ENCODE measurements at places on chromosomes 3 and 15.
A peak's percentile ranks its signal among the peaks of the same experiment; 100 is the strongest.

DNA sequence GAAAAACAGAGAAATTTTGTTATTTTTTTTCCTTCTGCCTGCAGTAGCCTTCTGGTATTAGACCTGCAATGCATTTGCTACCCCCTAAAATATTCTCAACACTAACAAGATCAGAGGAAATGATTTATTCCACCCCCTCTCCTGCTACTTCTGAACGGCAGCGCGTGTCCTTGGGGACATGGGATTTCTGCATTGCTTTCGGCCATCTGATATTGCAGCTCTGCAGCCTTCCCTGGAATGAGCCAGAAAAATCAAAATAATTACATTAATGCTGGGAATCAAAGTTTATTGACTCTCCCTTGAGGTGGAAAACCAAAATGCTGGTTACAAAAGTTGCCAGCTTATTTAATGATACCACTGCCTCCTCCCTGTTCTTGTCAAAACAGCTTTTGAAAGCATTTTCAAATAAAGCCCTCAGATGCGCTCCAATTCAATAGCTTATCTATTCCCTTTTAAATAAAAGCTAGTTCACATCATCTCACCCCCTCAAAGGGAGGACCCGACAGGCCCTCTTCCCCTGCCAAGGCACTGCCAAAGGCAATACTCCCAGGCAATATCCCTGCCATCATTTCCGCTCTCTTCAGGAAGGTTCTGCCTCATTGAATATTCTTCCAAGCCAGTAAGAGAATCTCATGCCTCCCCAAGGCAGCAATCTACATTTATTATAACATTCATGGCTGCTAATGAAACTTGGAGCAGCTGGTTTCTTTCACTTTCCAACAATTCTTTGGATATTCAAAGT is 96.6 kb downstream of the FHIT start:
- DNase-seq = no peak

- no peak for DNase-seq
Observed at GRCh38 chr3:164450276-164450905, 627.9 kb downstream of the SI start.

- DNase-seq = no peak
Observed at GRCh38 chr3:4060064-4060463, 243.1 kb upstream of the SETMAR start.

GRCh38 chr3:57918123-57918837 is 89.9 kb upstream of the FLNB start:
- no peak for DNase-seq

- DNase-seq = no peak
Observed at GRCh38 chr15:89822951-89823711, 8.5 kb upstream of the ANPEP start.

DNA sequence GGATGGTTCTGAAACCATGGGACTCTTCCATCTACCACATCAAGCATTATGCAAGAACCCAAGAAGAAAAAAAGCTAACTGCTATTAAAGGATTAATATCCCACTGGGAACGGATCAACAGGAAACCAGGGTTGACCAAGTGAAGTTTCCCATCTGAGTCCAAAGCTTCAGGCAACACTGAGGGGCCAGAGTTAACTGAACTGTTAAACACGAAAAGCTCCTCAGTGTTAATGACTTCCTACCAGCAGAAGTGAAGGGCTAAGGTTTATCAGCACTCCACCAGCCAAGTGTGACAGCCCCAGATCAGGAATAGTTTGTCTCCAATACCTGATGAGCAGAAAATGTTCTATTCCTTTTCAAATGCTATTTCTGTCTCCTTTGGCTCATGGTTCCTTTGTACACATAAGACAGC is 36.7 kb downstream of the PTPN9 start:
- DNase-seq = no peak

GRCh38 chr3:128870347-128870746 is 9.1 kb upstream of the ACAD9 start:
- no peak for DNase-seq

DNA sequence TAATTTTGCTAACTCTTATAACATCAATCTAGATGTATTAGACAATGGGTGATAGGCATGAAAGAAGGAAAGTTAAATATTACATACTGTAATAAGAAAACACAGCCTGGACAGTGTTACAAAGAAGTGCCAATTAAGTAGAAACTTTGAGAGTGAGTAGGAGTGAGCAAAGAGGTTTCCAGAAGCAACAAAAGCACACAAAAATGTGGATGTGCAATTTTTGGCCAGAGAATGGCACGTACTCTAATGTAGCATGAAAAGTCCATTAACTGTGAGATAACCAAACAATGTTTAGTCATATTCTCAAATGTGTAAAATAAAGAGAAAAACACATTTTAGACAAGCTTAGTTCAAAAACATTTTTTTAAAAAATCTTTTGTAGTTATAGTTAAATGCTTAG is 567.3 kb downstream of the ROBO1 start:
- DNase-seq = no peak

GRCh38 chr3:143331350-143331749 is 211.8 kb downstream of the CHST2 start:
- no peak for DNase-seq

GRCh38 chr3:52259035-52259434 is 13.5 kb downstream of the PPM1M start:
- no peak for DNase-seq

DNA sequence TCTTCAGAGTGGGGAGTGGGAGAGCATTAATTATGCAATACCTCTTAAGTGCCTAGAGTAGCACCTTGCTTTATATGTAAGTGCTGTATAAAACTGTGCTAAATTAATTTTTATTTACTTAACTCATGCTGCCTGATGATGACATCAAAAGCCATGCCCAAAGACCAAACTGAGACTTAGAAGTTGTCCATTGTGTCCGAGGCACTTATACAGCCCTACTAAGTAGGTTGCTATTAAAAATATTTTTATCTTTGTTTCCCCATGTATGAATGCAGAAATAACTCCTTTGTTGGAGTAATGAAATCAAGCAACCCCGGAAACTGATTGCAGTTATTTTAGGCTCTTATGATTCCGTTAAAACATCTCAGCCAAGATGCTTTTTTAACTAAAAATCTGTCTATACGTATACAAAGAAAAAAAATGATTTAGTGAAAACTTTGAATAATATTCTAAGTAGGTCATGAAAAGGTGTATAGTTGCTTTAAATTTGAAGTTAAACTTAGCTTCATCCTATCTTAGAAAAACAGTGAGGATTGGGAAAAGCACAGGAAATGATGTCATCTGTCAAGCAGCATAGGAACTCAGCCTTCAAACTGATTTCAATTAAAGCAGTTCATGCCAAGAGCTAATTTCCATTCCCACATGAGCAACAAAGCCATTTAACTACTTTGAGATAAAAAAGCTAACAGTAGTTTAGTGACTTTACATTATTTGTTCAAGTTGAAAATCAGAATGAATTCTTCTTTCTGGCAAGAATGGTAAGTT is 43.0 kb downstream of the FBN1 start:
- DNase-seq = no peak

GRCh38 chr15:43509660-43510199 is 7.7 kb upstream of the MAP1A start:
- DNase-seq = no peak

DNA sequence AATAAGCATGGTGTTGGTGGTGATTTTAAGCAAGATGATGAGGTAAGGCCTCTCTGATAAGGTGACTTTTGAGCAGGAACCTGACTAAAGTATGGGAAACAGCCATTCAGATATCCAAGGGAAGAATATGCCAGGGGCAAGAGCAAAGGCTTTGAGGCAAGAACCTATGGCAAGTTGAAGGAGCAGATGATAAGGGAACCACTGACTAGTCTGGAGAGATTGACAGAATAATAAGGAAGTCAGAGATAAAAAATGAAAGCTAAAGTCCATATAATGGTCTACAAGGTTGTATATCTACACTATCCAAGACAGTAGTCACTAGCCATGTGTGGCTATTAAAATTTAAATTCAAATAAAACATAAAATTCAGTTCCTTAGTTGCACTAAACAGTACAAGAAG is 2.5 kb upstream of the C3orf38 start:
- no peak for DNase-seq

GRCh38 chr3:126106336-126107202 is 22.6 kb upstream of the SLC41A3 start:
- DNase-seq = no peak

DNA sequence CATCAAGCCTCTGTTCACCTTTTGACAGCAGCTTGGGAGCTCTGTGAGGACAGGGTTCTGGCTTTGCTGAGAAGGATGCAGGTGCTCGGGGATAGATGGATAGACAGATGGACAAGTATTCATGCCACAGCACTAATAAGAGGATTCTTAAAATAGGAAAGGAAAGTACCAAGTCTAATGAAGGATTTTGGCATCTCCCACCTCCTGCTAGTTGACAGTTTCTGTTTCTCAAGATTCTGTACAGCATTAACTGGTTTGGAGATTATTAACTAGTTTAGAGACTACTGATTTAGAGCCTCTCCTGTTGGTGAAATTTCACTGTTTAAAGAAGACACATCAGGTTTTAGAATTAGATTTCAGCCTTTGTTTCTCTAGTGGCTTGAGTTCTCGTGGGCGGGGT is 152.3 kb downstream of the CACNA1D start:
- no peak for DNase-seq

DNA sequence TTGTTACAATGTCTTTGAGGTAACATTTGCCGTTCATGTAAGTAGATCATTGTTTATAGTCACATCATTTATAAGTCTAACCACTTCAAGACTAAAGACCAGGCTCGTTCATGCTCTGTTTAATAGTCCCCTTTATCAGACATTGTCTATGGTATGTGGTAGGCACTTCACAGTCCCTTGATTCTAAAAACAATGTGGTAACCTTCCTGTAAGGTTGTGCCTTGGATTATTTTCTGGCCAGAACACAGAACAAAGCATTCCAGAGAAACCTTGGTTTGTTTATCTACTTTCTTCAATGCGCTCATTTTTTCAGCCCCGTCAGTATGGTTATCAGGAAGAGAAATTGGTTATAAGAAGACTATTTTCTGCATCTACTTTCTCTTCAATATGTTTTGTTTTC is 16.3 kb upstream of the ST3GAL6 start:
- DNase-seq = no peak

DNA sequence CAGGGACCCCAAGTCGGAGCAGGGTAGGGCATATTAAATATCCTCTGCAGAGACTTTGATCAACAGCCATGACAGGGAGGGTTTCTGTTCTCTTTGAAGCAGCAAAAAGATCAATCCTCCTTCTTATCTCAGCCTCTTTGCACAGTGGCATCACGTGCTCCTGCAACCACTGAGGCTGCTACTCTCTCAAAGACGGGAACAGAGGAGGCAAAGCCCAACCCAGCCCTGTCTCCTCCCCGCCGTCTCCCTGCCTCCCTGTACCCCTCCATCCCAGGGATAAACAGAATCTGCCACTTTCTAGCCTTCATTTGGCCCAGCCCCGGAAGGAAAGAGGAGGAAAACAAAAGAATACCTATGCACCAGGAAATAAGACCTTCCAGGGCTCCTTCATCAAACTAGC is 7.5 kb upstream of the TBC1D21 start:
- no peak for DNase-seq

- DNase-seq = peak; percentile 51
Observed at GRCh38 chr3:10010878-10011465, 15.3 kb upstream of the FANCD2 start.

DNA sequence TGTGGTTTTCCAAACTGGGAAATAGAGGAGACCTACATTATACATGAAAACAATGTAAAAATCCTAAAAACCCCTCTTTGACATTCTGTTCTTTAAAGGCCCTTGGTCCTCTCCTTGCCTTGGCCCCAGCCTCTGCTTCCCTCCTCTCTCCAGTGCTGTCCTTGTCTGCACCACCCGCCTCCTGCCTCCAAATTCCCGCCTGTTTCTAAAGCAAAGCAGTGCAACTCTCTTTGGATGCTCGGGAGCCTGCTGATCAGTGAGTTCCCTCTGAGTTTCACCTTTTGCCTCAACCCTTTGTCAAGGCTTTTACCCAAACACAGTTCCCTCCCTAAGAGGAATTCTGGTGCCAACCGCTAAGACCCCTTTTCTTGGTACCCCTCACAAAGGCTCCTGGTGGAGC is 8.0 kb downstream of the ANKDD1A start:
- no peak for DNase-seq

- no peak for DNase-seq
Observed at GRCh38 chr3:195102609-195103467, 168.1 kb downstream of the XXYLT1 start.

- no peak for DNase-seq
Observed at GRCh38 chr3:46369151-46369550, 1.6 kb upstream of the CCR5 start.

- no peak for DNase-seq
Observed at GRCh38 chr3:66179793-66180192, 41.0 kb upstream of the SLC25A26 start.

DNA sequence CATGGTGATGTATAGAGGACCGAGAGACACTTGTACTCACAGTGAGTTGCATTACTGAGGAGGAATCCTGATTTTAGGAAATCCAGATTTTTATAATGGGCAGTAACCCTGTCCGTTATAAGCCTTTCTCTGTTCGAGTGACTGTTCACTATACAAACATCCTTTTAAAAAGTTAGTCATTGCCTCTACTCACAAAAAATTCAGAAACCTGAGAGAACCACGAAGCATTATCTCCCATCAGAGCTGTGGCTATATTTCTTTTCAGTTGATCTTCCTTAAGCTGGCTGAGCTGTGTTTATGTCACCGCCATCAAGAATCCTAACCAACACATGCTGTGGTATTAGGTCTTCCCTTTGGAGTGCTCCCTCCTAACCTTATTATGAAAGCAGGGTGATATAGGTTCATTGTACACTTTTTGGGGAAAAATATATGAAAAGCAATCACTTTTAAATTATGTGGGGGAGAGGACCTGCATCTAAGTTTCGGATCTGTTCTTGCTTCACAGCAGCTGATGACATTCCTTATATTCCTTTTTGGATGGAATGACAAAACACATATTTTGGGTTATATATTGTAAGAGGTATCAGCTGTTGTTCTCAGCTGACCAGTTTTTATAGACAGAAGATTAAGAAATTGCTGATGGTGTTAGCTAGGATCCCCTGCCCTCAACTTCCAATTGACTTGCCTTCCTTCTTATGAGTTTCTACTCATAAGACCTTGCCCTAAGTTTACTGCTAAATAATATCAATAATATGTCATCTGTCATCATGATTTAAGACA is 465.9 kb upstream of the RASGRP1 start:
- DNase-seq = no peak

DNA sequence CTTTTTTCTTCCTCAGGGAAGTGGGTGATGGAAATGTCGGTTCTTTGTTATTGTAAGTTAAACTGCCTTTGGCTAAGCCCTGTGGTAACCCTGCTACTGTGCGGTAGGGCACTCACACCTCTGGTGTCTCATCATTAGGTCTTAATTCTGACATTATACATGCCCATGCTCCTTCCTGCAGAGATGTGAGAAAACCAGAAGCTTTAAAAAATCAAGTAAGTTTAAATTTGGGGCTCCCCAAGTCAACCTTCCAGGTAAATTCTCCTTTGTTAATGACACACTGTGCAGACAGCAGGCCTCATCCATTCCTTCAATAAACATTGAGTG is 155.8 kb downstream of the FAM43A start:
- DNase-seq = no peak

DNA sequence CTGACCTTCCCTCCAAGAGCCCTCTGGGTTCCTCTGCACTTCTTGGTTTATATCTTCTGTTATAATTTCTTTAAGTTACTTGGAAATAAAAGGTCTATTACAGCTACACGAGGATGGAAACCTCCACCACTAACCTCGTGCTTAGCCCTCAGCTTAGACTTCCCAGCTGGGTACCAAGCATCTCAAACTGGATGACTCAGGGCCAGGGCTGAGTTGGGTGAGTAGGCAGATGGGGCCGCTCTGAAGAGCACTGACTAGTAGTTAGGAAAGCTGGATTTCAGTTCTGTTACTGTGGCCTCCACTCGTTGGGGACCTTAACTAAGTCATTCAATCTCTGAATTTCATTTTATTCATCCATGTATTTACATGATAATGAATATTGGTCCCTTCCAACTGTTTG is 1036.6 kb downstream of the IGSF11 start:
- no peak for DNase-seq

GRCh38 chr3:54988302-54988837 is 60.5 kb upstream of the LRTM1 start:
- DNase-seq = no peak
